Activated CD4-positive, alpha-beta memory T cell treated with anti-CD3 and anti-CD28 coated beads, Interleukin-2, amount 10 ng/mL, durations not matched to agents 7 days and 5 days (primary cell): ENCODE measurements at places on chromosomes 6 and 20. TPM values are rescaled to one million over a fixed set of nuclear protein-coding genes. Genes with fewer than 3 reads are reported as not detected.

DNA sequence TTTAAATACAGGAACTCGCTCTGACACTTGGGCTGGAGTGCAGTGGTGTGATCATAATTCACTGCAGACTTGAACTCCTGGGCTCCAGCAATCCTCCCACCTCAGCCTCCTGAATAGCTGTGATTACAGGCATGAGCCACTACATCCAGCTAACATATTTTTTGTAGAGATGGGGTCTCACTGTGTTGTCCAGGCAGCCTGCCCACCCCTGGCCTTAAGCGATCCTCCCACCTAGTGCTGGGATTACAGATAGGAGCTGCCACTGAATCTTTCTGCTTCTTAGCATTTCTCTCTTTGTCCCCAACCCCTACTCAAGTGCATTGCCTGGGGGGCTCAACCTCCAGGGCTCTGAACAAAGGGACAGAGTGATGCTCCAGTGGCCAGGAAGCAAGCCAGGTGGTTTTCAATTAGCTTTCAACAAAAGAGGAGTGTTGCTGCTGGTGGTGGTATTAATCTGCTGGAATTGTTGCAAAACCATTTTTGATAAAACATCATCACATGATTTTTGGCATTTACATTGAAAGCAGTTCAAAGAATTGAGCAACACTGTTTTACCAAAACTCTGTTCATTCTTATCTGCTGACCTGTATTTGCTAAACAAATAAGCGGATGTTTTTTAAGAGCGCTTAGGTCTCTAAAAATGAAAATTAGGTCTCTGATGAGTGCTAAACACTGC lies 40.4 kb upstream of the BPIFA2 start:
- no peak overlapping the region for H3K27ac ChIP-seq
- H3K4me1 ChIP-seq = no peaks in the 10 kb centered on the region
- peaks cover 21% of the 10 kb centered on the region for H3K27me3 ChIP-seq
- DNase-seq = no peak

DNA sequence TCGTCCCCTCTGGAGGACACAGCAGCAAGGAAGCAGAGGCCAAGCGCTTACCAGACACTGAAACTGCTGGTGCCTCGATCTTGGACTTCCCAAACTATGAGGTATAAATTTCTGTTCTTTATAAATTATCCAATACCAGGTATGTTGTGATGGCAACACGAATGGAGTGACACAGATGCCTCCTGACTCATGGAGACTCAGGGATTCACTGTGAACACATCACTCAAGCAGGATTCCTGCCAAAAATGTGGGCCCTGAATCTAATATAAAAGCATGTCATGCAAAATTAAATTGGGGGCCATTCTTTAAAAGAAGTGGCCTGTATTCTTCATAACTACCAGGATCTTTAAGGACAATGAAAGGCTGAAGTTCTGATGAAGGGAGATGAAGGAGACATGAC lies 52.5 kb upstream of the SLC22A23 start:
- H3K36me3 ChIP-seq = no peaks in the 10 kb centered on the region
- peaks cover 9% of the 10 kb centered on the region for H3K27me3 ChIP-seq
- H3K4me1 ChIP-seq = no peaks in the 10 kb centered on the region

- H3K27ac ChIP-seq = no peak overlapping the region
- peak; percentile 20 for DNase-seq
- H3K27me3 ChIP-seq = no peaks in the 10 kb centered on the region
- H3K36me3 ChIP-seq = peaks cover 16% of the 10 kb centered on the region
- H3K4me3 ChIP-seq = no peak overlapping the region
- H3K4me1 ChIP-seq = peaks cover 12% of the 10 kb centered on the region
These were observed 11.2 kb downstream of the SLC35A1 start for GRCh38 chr6:87483929-87484328.

DNA sequence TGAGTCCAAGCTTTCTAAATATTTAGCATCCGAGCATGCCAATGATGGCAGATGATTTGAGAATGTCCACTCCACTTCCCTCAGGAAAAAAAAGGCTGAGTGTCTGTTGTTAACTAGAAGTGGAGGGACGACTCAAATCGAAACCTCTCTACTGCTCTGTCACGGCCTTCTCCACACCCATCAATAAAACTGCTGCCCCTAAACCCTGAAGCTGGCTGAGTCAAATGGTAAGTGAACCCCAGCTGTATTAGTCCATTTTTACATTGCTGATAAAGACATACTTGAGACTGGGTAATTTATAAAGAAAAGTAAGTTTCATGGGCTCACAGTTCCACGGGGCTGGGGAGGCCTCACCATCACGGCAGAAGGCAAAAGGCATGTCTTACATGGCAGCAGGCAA lies 707.0 kb downstream of the QKI start:
- H3K4me3 ChIP-seq = no peak overlapping the region
- DNase-seq = no peak
- no peaks in the 10 kb centered on the region for H3K4me1 ChIP-seq

DNA sequence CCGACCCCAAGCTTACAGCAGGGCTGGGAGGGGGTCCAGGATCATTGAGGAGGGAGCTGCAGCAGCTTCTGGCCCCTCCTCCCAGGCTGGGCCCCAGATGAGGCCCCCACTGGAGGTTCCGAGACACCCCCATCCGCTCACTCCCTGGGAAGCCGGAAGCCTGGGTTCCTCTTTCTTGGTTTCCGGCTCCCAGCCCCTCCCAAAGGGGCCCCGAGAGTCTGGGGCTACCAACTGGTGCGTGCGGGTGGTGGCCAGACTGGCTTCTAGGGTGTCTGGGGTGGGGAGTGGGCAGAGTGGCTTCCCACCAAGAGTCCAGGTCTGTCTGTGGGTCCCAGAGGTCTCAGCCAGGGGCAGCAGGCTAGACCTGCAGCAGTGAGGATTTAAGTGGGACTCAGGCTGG lies 2.2 kb downstream of the RGS19 start:
- H3K4me1 ChIP-seq = peaks cover 55% of the 10 kb centered on the region
- H3K27ac ChIP-seq = peak overlapping the region; percentile 92
- peak; percentile 61 for DNase-seq
- H3K27me3 ChIP-seq = peaks cover 7% of the 10 kb centered on the region

DNA sequence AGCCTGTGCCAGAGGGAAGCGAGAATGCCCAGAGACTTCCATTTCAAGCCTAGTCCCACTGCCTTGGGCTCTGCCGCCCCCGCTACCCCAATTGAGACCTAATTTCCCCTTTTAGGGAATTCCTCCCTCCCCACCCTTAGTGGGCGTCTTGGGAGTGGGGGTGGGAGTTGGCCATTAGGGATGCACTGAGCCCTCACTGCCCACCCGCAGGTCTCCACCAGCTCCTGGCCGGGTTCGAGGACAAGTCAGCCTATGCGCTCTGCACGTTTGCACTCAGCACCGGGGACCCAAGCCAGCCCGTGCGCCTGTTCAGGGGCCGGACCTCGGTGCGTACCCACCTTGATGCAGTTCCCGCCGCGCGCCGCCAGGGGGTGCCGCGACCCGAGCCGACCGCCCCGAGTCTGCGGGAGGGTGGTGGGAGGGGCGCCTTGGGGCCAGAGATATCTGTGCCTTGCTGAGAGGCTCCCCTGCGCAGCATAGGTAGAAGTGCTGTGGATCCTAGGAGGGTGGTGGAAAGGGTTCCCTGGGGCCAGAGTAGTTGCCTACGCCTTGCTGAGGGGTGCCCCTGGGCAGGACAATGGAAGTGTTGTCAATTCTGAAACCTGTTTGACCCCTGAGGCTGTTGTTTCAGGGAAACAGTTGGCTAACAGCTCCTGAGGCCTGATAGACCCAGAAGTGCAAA lies 9.2 kb downstream of the ITPA start:
- no peak overlapping the region for H3K4me3 ChIP-seq
- H3K27ac ChIP-seq = no peak overlapping the region
- H3K4me1 ChIP-seq = peaks cover 12% of the 10 kb centered on the region
- peak; percentile 79 for DNase-seq

DNA sequence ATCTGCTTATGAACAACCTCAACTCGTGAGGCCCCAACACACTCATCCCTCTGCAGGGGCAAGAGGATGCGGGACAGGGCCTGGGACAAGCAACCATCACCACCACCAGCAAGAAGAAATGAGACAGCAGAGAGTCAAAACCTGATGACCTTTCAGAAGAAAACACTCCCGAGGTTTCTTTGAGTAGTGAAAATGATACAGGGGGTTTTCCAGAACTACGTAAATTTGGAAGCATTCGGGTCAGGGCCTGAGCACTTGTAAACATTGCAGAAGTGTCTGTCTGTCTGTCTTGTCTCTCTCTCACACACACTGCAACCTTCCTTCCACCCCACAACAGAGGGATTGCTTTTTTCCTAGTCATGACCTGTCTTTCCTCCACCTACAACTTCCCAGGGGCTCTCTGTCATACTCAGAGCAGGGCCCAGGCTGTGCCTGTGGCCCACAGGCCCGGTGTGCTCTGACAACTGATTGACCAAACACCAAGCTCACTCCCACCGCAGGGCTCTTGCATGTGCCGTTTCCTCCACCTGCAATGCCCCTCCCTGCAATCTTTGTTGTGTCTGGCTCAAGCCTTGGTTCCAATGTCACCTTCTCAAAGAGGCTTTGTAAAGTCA lies 90.9 kb downstream of the BMP7 start:
- peaks cover 2% of the 10 kb centered on the region for H3K27me3 ChIP-seq
- H3K4me3 ChIP-seq = no peak overlapping the region
- H3K36me3 ChIP-seq = no peaks in the 10 kb centered on the region
- H3K4me1 ChIP-seq = peaks cover 7% of the 10 kb centered on the region
- H3K27ac ChIP-seq = no peak overlapping the region

GRCh38 chr20:36812594-36813463 lies 39.3 kb upstream of the DSN1 start:
- no peak overlapping the region for H3K27ac ChIP-seq
- H3K27me3 ChIP-seq = no peaks in the 10 kb centered on the region
- DNase-seq = no peak
- peaks cover 2% of the 10 kb centered on the region for H3K4me1 ChIP-seq
- H3K36me3 ChIP-seq = no peaks in the 10 kb centered on the region

- peaks cover 9% of the 10 kb centered on the region for H3K36me3 ChIP-seq
- H3K27me3 ChIP-seq = peaks cover 75% of the 10 kb centered on the region
- DNase-seq = no peak
- H3K4me3 ChIP-seq = no peak overlapping the region
- H3K27ac ChIP-seq = no peak overlapping the region
- no peaks in the 10 kb centered on the region for H3K4me1 ChIP-seq
These were observed 8.2 kb upstream of the TBX18 start for GRCh38 chr6:84772428-84773132.

The FUCA2 gene
- 22.1 TPM for total RNA-seq

The TREML2 gene
- 21.5 TPM for total RNA-seq

The DEFB132 gene
- total RNA-seq = not detected

The NTSR1 gene
- total RNA-seq = not detected
